GM12878 (cell line): ENCODE measurements at places on chromosomes 6 and 20. TPM values are rescaled to one million over a fixed set of nuclear protein-coding genes. Genes with fewer than 3 reads are reported as not detected.
A peak's percentile ranks its signal among the peaks of the same experiment; 100 is the strongest.

- DNase-seq, result no peak
Measured at GRCh38 chr6:108252055-108252454, 8.8 kb downstream of the SNX3 start.

DNA sequence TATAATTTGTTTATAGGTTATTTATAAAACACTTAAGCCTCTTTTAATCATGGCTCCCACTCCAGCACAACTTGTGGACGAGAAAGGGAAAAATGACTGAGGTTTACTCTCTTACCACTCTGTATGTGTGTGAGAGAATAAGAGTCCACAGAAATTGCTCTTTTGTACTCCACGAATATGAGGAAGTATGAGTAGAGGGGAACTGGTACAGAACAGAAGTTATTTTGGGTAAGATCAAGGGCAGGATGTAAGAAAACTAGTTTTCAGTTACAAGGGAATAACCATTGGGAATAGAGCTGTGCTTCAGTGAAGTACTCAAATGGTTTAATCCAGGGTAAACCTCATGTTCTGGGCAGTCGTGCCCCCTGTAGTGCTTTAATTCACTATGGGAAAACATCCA, 72.6 kb downstream of the REV3L start:
- DNase-seq, result no peak

DNA sequence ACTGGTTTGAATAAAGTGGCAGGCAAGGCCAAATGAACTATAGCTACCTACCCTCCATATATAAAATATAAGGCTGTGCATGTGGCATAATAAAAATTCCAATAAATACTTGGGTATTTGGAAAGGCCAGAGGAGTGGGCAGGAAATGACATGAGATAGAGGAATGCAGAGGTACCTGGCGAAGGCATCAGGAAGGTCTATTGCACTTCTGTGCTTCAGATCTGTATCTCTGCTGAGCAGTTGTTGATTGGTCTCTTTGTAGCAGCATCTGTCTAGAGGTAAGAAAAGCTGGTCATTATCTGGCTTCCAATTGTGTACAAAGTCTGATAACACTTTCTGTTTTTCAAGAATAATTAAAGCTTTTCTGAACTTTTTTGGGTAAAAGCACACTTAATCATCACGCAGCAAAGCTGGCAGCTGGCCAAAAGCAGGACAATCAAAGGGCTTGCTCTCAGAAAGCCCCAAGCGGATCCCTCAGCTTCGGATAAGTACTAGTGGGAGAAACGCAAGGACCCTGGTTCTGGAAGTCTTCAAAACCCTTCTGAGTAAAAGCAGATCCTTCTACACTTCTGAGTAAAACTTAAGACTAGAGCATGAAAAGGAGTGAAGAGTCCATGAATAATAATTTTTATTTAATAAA, 120.1 kb upstream of the TCF21 start:
- DNase-seq, result no peak

- DNase-seq, result no peak
Measured at GRCh38 chr6:167776906-167777627, 49.6 kb upstream of the AFDN start.

GRCh38 chr20:44296011-44296410, 15.0 kb downstream of the FITM2 start:
- no peak for DNase-seq

DNA sequence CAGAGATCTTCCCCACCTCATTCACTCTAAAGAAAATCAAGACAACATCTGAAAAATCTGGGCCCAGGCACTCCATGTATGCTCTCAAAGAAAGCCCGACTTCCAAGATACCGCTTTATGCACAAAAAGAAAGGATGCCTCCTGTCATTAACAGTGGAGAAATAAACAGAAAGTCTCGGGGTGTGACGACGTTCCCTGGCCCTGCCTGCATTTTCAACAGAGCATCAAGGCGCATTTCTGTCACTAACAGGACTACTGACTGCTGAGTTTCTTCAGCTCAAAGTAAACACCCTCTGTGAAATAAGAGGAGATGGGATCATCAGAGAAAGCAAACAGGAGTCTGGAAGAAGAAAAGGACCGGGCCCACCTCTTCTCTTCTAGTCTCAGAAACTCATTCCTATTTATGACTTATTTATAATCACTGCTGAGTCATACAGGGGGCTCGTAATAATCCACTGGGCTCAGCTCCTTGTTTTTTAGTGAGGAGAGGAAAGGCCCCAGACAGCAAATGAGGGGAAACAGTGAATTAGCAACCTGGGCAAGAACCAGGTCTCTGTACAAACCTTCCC, 99.7 kb downstream of the ZMYND8 start:
- DNase-seq, result no peak

- DNase-seq, result peak; percentile 82
Measured at GRCh38 chr6:7201732-7202541, 94.2 kb downstream of the RREB1 start.

DNA sequence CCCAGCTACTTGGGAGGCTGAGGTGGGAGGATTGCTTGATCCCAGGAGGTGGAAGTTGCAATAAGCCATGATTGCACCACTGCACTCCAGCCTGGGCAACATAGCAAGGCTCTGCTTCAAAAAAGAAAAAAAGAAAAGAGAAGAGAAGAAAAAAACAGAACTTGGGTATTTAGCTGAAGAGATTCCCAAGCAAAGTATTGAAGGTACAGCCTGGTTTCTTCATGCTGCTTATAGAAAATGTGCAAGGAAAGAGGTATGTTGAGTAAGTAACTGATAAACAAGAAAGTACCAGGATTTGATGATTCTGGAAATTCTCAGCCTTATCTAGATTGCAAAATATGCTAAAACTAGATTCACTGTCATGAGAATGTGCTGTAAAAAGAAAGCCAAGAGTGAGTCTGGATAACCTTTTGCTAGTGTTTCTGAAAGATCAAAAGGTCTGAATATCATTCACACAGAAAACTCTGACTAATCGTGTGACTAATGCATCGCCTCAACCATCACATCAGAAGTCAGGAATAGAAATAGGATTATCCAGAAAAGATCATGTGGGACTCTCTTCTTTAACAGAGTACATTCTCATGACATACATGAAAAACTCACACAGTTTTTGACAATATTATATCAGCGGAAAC, 32.4 kb upstream of the NOP56 start:
- DNase-seq, result no peak

GRCh38 chr6:24274441-24275083, 83.3 kb downstream of the DCDC2 start:
- no peak for DNase-seq

- DNase-seq, result no peak
Measured at GRCh38 chr6:15089569-15090144, 156.2 kb upstream of the JARID2 start.

GRCh38 chr20:59571151-59571550, 33.2 kb upstream of the PHACTR3 start:
- DNase-seq, result no peak

- DNase-seq, result no peak
Measured at GRCh38 chr20:14334306-14334930, 3.0 kb downstream of the FLRT3 start.

DNA sequence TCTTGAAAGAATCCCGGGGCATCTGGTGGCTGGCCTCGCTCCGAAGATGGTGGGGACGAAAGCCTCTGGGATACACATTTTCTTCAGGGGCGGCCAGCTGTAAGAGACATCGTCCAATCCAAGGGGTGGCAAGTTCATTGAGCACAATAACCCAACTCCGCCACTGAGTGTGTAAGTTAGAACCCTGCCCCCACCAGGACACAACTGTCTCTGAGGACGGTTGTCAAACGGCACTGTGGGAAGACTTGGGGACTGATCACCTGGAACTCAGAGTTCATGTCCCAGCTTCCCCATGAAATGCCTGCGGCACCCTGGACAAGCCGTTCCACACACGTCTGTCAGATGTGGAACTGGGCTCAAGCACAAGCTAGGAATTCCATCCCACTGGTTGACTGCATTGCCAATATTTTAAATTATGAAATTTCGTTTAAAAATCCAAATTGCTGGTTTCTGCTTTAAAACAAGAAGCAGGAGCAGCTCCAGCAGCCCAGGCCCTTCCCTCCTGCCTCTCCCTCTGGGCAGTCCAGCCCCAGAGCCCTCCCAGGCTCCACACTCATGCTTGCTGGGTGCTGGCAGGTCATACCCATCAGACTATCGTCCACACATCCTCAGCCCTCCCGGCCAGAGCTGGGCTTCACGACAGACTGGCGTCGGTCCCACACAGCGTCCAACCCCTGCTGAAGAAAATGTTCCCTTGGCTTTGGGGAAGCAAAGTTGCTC, 80.9 kb upstream of the AFDN start:
- no peak for DNase-seq

DNA sequence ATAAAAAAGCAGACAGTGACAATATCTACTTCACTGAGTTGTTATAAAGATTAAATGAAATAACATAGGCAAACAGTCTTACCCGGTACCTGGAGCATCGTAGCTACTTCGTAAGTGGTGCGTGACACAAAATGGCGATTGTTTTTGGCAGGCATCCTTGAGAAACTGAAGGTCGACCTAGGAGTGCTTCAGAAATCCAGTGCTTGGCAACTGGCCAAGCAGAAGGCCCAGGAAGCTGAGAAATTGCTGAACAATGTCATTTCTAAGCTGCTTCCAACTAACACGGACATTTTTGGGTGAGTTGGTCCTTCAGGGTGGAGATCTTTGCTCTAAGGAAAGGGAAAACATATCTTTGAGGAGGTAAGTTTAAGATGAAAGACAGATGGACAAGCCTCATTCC, 4.8 kb downstream of the BPIFA2 start:
- no peak for DNase-seq

DNA sequence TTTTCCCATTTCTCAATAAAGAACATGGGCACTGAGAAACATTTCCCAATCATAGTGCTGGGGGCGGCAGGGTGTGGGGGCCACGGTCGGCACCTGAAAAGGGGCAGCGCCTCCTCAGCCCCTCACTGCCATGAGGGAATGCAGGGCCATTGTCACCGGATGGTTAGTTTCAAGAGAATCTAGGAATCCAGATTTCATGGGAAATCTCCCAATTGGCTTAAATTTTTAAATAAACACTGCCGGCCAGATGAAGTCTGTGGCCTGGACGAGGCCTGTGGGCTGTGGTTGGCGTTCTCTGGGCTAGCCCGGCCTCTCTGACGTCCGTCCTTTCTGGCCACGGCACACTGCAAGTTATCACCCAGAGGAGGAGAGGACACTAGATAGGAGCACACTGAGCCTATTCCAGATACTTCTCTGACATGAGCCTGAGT, 25.6 kb downstream of the MANBAL start:
- no peak for DNase-seq

DNA sequence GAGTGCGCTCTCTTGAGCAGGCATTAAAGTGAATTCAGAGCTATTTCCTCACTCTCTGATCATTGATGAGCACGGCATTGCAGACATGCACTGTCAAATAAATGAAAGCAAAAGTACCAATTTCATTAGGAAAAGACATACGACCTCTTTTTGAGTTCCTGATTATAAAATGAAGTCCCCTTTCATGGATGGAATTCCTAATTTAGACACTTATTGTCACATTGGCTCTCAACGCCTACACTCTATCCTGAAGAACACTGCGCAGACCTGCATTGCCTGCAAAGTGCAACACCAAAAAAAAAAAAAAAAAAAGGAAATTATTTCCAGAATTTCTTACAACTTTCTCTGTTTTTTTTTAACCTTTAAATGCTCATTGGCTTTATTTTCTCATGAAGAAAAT, 1.6 kb downstream of the ADGRB3 start:
- DNase-seq, result no peak

DNA sequence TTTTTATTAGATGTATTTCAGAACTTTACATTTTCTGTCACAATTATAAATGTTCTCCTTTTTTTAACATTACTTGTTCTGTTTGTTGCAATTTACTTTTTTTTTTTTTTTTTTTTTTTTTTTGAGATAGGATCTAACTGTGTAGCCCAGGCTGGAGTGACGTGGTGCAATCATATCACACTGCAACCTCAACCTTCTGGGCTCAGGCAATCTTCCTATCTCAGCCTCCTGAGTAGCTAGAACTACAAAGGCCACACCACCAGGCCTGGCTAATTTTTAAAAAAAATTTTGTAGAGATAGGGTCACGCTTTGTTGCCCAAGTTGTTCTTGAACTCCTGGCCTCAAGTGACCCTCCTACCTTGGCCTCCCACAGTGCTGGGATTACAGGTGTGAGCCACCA, 15.1 kb upstream of the MBOAT1 start:
- DNase-seq, result no peak

DNA sequence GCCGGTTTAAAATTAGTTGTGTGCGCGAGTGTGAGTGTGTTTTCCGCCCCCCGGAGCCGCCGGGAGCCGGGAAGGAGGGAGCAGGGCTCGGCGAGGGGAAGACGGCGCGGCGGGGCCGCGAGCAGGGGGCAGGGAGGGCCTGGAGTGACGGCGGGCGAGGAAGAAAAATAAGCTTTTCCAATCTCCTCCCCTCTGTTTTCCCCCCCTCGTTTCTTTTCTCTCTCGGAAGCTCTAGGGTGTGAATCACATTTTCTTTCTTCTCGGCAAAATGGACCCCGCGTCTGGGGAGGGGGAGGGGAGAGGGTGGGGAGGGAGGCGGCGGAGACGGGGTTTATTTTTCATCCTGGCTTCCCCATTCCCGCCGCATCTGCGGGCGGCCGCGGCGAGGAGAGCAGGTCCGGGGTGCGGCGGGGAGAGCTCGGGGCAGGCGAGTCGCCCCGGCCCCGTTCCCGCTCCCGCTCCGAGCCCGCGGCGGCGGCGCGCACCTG, 881 bp downstream of the BICRAL start:
- DNase-seq, result no peak

DNA sequence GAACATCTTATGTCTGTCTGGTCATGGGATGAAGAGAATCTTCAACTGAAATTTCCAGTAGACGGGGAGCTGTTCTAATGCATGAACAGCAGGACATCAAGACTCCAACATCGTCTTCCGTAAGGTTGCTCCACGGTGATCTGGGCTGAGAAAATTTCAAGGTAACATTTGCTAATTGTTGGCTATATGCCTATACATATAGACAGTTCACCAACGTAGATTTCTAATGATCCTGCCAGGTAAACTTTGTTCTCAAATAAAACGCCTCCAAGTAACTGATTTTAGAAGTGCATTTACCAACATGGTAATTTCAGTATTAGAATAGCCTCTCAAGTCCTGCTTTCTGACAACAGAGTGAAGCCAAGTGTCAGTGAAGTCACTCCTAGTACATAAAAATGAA, 11.3 kb upstream of the PXDC1 start:
- DNase-seq, result no peak

- no peak for DNase-seq
Measured at GRCh38 chr6:84835340-84835739, 70.9 kb upstream of the TBX18 start.

The HLA-DRA gene
- total RNA-seq, result 2,040 and 2,127 TPM in 2 replicates

The PSMA7 gene
- total RNA-seq, result 348 and 359 TPM in 2 replicates

The CCN6 gene
- not detected in 2 replicates for total RNA-seq

The TCF21 gene
- 0.08 TPM in 1 of 2 replicates, not detected in the other for total RNA-seq

The NKX2-2 gene
- total RNA-seq, result not detected in 2 replicates

The TMEM151B gene
- total RNA-seq, result not detected in 2 replicates

The HELZ2 gene
- total RNA-seq, result 33.3 and 36.9 TPM in 2 replicates

The GCM1 gene
- total RNA-seq, result 0.11 TPM in 1 of 2 replicates, not detected in the other

The RSPH9 gene
- not detected in 2 replicates for total RNA-seq

The PEX3 gene
- total RNA-seq, result 18.6 and 19.0 TPM in 2 replicates

The ANGPT4 gene
- not detected in 2 replicates for total RNA-seq

The TRIM40 gene
- total RNA-seq, result not detected in 2 replicates

The SLC22A16 gene
- not detected in 2 replicates for total RNA-seq

The METTL24 gene
- total RNA-seq, result not detected in 2 replicates

The HLA-DRB1 gene
- total RNA-seq, result 718 and 768 TPM in 2 replicates
